Adrenal gland (tissue), 19 donors: ENCODE measurements at places on chromosomes 5 and 9. TPM values are rescaled to one million over a fixed set of nuclear protein-coding genes. Genes with fewer than 3 reads are reported as not detected.

Gene SH3TC2
- 0.29 TPM for total RNA-seq

Gene PCDHA9
- 0.30 TPM for total RNA-seq

Gene IFNB1
- not detected for total RNA-seq

Gene PCDHGB3
- total RNA-seq: 2.4 TPM

GRCh38 chr9:21931428-21931827 is 62.8 kb downstream of the CDKN2A start:
- no peak for DNase-seq

DNA sequence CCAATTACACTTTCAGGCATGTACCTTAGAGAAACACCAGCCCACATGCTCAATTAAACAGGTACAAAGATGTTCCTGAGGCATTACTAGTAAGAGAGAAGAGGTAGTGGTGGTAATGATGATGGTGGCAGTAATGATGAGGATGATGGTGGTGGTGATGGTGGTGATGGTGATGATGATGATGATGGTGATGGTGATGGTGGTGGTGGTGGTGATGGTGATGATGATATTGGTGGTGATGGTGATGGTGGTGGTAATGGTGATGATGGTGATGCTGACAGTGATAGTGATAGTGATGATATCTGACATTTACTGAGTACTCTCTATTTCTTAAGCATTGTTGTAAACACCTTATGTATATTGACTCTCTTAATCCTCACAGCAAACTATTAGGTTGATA is 318.4 kb downstream of the NSG2 start:
- no peak for DNase-seq

DNA sequence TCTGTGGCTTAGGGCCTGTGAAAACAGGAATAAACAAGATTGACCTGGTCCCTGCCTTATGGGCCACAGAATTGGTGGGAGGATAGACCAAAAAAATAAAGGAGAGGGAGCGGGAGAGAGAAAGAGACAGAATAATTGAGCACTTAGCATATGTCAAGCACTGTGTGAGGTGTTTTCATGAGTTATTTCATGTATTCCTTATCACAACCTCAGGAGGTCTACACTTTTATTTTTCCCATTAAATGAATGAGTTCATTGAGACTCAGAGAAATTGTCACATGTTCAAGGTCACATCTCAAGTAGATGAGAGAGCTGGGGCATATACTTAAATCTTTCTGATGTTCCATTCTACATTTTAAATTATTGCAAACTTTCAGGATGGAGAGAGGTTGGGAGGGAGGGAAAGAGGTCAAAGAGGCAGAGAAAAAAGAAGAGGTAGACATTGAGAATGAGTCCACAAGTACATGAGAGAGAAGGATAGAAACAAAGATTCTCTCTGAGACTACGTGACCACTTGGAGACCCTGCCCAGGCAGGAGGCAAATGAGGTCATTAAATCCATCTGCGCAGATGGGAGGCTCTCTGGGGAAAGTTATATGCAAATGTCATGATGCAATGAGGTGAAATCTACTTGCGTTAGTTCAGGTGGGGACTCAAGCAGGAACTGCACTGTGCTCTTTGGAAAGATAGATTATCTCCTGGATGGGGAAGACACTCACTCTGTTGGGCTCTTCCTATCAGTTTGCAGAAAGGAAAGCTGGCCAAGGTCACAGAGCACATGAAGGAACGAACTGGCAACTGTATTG is 241.5 kb downstream of the PAPPA start:
- DNase-seq: no peak

- DNase-seq: no peak
Measured at GRCh38 chr9:111463048-111463447, 21.1 kb downstream of the ECPAS start.

DNA sequence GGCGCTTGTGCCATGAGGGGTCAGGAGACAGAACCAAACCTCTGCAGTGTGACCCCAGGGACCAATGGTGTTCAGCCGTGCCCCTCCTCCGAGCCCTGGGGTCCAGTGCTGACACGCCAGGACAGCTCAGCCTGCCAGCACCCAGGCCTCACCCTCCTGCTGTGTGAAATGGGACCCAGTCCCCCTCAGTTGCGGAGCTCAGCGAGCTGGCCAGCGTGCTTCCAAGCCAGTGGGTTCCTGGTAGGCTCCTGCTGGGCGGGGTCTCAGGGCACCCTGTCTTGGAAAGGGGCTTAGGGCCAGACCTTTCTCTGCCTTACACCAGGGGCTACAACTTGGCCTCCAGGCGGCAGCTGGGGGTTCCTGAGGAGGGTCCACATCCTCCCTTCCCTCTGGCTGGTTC is 4.4 kb downstream of the RNF44 start:
- DNase-seq: no peak

GRCh38 chr5:129080766-129081165 is 13.8 kb upstream of the ISOC1 start:
- no peak for DNase-seq

DNA sequence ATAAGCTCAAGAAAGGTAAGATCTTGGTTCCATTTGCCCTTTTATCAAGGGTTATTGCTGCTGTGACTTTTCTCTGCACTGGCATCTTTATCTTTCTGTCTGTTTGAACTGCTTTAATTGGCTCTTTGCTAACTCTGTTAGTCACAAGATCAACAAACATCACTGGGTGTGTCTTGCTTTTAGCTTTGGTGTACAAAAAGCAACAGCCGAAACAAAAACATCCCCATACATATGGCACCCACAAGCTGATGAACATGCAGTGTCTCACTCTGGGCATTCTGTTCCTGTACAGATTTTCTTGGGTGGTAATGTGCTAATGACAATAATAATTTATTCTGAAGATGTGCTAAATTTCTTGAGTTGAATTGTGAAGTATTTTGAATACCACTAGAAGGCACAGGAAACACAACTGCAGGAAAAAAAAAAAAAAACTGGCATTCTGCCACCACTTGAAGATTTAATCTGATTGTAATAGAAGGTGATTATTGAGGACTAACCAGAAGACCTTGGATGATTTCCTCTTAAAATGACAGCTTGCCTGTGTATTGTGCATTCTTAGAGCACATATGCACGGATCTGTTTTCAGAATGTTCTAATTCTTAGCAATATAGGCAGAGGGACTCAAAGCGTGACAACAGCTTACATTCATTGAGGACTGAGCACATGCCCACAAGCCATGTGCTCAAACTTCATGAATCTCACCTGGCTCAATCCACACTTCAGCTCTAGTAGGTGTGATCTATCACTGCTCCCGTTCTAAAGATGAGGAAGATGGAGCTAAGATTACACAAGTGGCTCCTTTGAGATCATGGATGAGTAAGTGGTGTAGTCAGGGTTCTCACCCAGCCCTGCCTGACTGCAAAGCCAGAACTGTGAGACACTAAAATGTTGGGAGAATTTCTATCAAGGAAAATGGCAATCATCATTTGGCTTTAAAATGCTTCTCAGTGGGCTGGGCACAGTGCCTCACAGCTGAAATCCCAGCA is 96.4 kb downstream of the EBF1 start:
- DNase-seq: no peak

DNA sequence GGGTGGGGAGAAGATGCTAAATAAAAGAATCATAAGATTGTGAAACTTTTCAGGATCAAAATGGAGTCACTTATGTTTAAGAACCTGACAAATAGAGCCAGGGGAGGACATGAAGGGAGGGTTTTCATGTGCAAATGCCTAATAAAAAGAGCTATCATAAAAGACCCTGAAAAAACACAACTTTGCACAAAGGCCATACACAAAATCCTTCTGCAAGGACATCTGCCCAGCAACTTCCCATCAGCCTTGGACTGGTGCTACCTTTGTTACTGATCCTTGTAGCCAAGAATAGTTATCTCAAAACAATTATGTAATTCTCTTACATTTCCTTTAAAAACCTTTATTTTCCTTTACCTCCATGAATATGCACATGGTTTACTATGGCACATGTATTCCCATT is 63.0 kb downstream of the APBA1 start:
- no peak for DNase-seq
